ENCODE measurements at places on chromosomes 11 and 22.

DNA sequence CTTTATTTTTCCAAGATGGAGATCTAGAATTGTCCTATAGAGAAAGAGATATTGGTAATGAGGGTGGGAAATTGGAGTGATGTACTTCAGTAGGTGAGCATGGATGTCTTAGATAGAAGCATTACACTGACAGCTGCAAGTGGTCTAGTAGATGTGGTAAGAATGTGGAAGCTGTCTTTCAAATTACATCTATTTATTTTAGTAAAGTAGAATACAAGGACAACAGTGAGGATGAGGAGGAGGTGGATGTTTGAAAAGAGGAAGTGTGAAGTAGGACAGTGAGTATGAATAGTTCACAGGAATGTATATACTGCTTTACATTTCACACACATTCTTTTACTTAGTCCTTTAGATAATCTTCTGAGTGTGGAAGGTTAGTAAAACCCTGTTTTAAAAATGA is 64.2 kb downstream of the HIPK3 start:
- no peak overlapping the region for H3K4me3 ChIP-seq
- no peak for DNase-seq
- peaks cover 3% of the 10 kb centered on the region for H3K36me3 ChIP-seq
- peaks cover 28% of the 10 kb centered on the region for H3K4me1 ChIP-seq
- H3K27ac ChIP-seq, result no peak overlapping the region

GRCh38 chr11:119108146-119108856 is 1.2 kb downstream of the C2CD2L start:
- peaks cover 18% of the 10 kb centered on the region for H3K36me3 ChIP-seq
- peaks cover 42% of the 10 kb centered on the region for H3K4me1 ChIP-seq
- peak overlapping the region; percentile 90 for H3K4me3 ChIP-seq
- no peak for DNase-seq
- peak overlapping the region; percentile 73 for H3K27ac ChIP-seq

- H3K4me3 ChIP-seq, result no peak overlapping the region
- peaks cover 81% of the 10 kb centered on the region for H3K4me1 ChIP-seq
- peaks cover 87% of the 10 kb centered on the region for H3K36me3 ChIP-seq
Measured at GRCh38 chr11:66625752-66626149, 9.3 kb downstream of the RBM14 start.

GRCh38 chr11:69083531-69084247 is 35.0 kb downstream of the TPCN2 start:
- peaks cover 8% of the 10 kb centered on the region for H3K36me3 ChIP-seq
- H3K27ac ChIP-seq, result no peak overlapping the region
- H3K27me3 ChIP-seq, result no peaks in the 10 kb centered on the region
- no peak overlapping the region for H3K4me3 ChIP-seq

- no peak overlapping the region for H3K4me3 ChIP-seq
- peaks cover 25% of the 10 kb centered on the region for H3K4me1 ChIP-seq
- no peaks in the 10 kb centered on the region for H3K27me3 ChIP-seq
- peak overlapping the region; percentile 15 for H3K27ac ChIP-seq
- H3K36me3 ChIP-seq, result peaks cover 44% of the 10 kb centered on the region
Measured at GRCh38 chr11:68583041-68583446, 101.3 kb upstream of the GAL start.
